Activated T-helper 9 cell treated with anti-CD3 and anti-CD28 coated beads, Interleukin-2, amount 50 U/mL, for 16 hours (primary cell): ENCODE measurements at places on chromosomes 6 and 20.

GRCh38 chr6:40640599-40641227, 53.5 kb upstream of the LRFN2 start:
- no peak for DNase-seq

DNA sequence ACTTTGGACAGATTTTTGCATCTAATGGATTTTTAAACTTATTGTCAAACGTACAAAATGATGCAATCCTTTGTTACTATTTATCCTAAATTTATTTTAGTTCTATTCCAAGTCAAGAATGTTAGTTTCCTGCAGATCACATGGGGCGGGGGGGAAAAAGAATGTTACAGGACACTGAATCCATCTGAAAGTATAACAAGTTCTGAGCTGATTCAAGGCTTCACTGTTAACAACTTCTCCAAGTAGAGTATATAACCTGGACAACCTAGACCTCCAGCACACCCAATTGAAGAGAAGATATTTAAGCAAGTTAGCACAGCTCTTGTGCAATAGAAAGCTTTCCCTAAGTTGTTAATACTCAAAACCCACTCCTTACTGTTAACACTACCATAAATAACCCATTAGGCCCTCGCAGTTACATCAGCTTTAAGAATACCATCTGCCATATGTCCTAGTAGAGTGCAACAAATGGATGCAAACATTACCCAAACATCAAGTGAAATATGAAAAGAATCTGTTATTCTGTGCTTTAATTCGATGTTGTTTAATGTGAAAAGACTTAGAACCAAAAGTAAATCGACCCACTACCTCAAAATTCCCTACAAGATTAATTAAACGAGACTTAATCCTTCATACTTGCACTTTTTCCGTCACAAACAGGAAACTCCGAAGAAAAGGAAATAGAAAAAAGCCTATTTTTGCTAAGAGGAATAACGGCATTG, 1.3 kb downstream of the SEC63 start:
- no peak for DNase-seq

GRCh38 chr6:155004576-155005372, 9.7 kb downstream of the TIAM2 start:
- no peak for DNase-seq

GRCh38 chr20:18276821-18277220, 11.5 kb upstream of the ZNF133 start:
- peak; percentile 18 for DNase-seq

DNA sequence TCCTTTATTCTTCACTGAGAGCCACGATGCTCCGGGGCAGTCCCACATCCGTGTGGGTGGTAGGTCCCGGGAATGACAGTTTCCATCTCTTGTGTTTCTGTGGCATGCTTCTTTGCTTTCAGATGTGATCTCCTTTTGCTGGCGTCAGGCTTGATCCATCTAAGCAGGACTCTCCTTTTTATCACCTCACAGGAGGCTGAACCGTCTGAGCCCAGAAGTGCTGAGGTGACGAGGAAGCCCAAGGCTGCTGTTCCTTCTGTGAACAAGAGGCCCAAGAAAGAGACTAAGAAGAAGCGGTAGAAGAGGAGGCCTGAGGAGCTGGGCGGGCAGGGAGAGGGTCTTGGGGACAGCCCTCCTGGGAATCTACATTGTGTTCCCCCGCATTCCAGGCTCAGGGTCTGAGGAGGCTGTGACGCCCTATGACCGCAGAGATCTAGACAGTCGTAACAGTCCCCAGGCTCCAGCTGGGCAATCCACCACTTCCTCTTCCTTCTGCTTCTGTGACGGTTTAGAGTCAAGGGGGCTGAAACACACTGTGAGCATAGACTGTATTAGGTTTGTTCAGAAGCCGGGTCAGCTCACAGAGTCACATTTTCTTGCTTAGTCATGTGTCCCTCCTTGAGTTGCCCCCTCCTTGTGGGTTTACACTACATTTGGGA, 26.8 kb downstream of the MANBAL start:
- no peak for DNase-seq

DNA sequence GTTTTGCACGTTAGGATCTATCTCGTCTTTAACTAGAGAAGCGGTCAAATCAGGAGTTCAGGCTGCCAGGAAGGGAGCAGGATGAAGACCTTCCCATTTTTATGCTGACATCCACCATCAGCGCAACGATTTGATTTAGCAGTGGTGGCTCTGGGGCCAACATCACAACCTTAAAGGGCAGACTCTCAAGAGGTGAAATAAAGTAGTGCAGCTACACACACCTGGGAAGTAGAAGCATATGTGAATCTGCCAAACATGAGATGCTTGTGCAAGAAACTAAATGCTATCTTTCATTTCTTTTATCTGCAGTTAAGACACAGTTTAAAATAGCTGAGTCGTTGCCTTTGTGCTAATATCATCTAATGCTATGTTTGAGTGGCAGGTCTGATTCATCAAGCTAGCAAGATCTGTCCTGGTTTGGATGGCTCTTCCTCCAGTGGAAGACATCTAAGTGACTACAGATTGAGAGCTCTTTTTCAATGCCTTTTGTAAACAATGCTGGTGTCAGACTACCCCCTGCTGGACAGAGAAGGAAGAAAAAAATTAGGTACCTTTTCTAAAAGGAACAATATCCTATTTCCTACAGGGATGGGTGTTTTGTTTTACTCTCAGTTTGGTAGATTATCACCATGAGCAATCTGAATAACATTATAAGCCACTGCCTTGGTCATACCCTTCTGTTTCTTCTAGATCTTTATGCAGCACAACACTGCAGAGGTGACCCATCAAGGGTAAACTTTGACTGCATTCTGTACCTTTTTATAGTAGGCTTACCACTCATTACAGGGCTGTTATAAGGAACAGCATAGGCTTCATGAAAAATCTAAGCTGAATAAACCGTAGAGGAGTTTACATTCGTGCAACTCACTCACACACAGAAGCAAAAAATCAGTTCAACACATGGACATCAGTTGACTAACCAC, 171.6 kb upstream of the FBXL4 start:
- no peak for DNase-seq

GRCh38 chr20:32792731-32793458, 26.9 kb upstream of the MAPRE1 start:
- DNase-seq: no peak

- DNase-seq: no peak
Measured at GRCh38 chr20:54043076-54043967, 27.1 kb downstream of the BCAS1 start.

DNA sequence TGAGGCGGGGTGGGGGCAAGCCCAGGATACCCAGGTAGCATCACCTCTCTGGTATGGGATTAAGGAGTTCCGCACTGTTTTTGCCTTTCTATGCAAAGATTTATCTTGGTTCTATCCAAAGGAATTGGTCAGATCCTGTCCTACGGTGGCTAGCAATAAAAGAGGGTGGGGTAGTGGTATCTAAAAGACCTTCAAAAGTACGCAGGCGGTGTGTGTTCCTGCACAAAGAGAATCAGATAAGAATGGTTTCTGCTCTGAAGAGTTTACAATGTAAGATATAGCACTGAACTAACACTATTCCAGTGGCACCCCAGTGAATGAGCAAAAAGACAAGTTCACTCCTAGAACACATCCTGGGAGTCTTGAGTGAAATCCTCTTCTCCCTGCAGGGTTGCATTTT, 6.3 kb downstream of the MRPS18A start:
- DNase-seq: no peak

- no peak for DNase-seq
Measured at GRCh38 chr20:24060851-24061590, 72.4 kb upstream of the GGTLC1 start.

DNA sequence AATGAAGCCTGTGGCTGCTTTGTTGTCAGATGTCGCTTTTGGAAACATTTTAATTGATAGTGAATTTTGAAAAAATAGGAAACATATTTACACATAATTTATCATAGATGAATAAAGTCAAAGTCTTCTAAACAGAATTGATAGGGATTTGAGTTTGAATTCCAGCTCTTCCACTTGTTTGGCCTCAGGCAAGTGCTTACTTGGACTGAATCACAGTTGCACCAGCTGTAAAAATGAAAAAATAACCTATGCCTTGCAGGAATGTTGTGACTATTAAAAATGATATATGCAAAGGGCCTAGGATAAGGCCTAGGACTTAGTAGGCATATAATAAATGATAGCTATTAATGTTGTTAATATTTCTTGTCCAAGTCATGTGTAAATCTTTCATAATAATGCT, 618.5 kb upstream of the MMS22L start:
- no peak for DNase-seq

DNA sequence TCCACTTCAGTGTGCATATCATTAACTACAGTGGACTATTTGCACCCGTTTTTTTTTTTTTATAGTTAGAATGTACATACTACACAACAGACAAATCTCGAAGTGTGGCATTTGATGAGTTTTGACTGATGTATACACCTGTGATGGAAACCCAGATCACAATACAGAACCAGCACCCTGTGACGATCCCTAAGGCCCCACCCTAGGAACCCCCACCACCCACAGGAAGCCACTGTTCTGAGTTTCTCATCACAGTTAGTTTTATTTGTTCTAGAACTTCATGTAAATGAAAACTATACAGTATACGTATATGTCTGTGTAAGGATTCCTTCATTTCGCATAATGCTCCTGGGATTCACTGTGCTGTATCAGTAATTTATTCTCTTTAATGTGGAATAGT, 102.8 kb downstream of the IRF4 start:
- no peak for DNase-seq

DNA sequence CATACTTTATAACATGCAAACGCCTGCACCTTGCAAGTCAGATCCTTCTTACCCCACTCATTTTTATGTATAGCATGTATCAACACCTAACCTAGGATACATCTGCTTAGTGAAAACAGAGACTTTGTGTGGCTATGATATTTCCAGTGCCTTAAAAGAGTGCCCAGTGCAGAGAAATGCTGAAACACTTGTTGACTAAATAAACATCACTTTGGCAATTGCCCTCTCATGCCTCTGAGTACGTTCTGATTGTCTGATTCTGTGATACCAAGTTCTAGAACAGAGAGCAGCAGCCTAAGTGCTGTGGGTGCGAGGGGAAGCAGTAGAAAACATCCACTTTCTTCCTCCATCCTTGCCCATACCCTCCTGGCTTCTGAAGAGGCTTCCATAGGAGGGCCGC, 13.6 kb downstream of the PLEKHG1 start:
- DNase-seq: no peak

DNA sequence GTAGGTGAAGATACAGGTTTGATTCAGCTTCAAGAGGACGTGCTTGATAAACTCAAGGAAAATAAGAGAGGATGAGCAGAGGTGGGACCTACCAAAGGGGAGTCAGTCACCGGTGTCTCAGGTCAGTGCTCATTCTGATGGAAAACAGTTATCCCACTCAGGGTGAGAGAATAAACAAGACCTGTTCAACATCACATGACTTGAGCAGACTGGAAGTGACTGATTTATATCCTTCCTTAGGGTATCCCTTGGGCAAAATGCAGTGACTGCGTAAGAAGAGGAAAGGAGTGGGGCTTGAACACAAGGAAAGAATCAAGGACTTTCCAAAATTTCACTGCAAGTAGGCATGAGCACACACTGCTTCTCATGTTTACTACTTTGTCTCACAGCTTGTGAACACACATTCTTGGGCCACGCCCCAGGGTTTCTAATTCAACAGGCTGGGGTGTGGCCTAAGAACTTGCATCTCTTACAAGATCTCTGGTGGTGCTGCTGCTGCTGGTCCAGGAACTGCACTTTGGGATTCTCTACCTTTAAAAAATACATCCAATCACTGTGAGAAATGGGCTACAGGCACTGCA, 11.6 kb downstream of the CST3 start:
- DNase-seq: no peak

DNA sequence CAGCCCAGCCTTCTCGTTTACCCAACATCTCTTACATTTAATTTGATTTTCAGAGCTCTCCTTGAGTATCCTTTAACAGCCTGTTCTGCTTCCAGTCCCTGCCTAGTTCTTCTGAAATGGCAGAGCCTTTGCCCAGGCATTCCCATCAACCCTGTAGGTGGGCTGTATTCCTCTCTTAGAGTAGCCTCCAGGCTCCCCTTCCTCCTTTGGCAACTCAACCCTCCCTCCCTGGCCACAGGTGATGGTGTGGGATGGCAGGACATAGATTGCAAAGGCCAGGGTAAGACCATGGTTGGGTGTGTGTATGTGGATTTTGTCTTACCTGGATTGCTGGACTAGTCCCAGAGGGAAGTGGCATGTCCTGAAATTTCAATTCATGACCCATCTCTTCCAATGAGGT, 125.4 kb downstream of the F13A1 start:
- DNase-seq: no peak

GRCh38 chr6:15036690-15037245, 209.1 kb upstream of the JARID2 start:
- no peak for DNase-seq

- no peak for DNase-seq
Measured at GRCh38 chr20:38321959-38322598, 18.1 kb downstream of the BPI start.

GRCh38 chr20:35981969-35982368, 13.6 kb downstream of the CNBD2 start:
- DNase-seq: no peak

DNA sequence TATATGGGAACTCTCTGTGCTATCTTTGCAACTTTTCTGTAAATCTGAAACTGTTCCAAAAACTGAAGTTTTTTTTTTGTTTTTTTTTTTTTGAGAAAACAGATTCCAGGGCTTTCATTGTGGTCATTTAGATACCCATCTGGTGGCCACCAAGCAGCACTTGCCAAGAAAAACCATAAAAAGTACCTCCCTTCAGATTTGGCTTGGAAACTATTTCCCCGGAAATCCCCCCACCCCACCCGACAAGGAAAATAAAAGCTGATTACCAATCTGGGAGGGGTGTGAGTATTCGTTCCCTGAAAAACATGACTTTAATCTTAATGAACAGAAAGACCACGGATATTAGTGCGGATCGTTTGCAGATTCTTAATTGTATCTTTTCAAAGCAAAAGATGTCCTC, 1.9 kb downstream of the NFATC2 start:
- no peak for DNase-seq

DNA sequence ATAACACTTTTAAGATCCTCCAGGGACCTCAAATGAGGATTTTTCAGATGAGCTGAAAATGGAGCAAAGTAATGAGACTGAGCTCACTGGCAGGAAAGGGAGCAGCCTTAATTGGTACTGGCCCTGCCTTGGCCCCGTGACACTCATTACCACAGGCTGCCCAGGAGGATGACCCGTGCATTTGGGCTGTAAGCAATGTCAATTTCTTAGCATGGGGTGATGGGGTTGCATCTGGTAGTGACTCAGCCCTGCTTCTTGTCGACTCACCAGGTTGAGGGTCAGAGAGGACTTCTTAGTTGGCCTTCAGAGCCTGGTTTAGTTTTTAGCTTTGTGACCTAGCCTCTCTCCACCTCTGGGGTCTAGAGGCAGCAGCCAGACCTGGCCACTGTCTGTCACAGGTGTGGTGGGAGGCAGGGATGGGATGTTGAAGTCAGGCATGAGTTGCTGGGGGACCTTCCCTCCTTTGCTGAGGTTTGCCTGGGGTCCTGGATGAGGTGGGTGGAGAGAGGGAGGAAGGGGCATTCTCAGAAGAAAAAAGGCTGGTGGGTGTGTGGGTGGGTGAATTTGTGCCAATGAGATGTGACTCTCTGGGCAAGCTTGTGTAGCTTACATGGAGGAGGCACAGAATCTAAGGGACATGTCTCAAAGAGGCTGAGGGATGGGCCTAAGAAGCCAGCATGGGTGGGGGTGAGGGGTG, 25.9 kb upstream of the EPB41L1 start:
- DNase-seq: no peak

GRCh38 chr20:18553746-18554145, 13.5 kb upstream of the SMIM26 start:
- no peak for DNase-seq
